Astrocyte of the hippocampus (primary cell): ENCODE measurements at places on chromosomes 1 and 21.

DNA sequence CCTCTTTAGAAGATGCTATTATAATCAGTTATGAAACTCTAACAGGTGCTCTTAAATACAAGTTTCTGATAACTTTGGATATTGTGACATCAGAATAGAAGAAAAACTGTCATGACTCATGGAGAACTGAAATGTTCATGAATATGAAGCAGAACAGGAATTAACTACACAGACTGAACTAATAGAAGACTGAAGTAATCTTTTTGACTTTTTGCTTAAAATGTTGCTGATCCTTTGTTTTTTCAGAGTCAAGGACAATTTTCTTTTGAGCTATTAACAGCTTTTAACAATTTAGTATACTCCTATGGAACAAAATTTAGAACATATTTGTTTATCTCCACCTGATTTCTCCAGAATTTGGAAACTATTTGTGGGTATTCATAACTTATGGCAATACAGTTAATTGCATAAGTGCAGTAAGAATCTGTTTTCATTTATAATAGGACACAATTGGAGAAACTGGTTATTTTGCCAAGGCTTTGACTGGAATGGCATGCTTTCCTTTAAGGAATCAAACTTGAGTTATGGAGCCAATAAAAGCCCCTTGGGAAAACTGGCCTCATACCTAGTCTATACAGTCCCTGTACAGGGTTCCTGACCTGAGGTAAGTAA, 18.7 kb upstream of the PLA2G5 start:
- no peak for DNase-seq

- DNase-seq, result no peak
These were observed 49.8 kb upstream of the PAX7 start for GRCh38 chr1:18580691-18581419.

DNA sequence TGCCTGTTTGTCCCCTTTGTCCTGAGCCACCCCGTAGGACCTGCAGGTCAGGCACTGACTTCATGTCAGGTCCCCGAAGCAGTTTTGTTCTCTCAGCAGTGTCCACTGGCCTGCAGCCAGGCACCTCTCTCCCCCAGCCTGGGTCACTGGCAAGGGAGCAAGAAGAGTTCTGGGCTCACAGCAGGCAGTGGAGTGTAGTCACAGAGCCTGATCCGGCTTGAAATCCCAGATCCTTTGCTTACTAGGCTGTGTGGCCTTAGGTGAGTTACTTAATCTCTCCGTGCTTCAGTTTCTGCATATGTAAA, 34.2 kb downstream of the L1TD1 start:
- no peak for DNase-seq

- no peak for DNase-seq
These were observed 29.2 kb upstream of the PDE9A start for GRCh38 chr21:42624095-42624790.

GRCh38 chr1:201740670-201741111, 88.3 kb upstream of the IPO9 start:
- DNase-seq, result no peak

GRCh38 chr1:59186656-59187055, 110.2 kb upstream of the FGGY start:
- DNase-seq, result no peak

GRCh38 chr21:46264690-46265144, 20.7 kb downstream of the MCM3AP start:
- no peak for DNase-seq

- no peak for DNase-seq
These were observed 186.7 kb downstream of the HFM1 start for GRCh38 chr1:91217911-91218310.

- no peak for DNase-seq
These were observed 192.2 kb downstream of the PLPP3 start for GRCh38 chr1:56387071-56387740.

- DNase-seq, result peak; percentile 59
These were observed 231.2 kb upstream of the USP24 start for GRCh38 chr1:55446351-55446750.

DNA sequence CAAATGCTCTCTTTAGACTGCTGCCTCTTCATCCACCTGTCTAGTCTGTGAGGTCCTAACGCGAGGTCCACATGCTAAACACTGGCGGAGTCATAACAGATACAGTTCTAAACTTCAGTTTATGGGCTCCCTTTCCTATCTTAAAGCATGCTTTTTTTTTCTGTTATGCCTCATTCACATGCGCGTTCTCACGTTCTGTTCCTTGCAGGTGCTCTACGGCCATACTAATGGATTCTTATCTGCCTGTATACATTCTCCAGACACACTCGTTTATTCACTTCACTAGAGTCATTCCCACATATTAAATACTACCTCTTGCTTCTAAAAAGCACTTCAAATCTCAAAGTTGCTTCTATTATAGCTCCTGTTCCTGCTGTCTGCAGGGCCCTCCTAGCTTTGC, 38.7 kb downstream of the PHC2 start:
- DNase-seq, result no peak

DNA sequence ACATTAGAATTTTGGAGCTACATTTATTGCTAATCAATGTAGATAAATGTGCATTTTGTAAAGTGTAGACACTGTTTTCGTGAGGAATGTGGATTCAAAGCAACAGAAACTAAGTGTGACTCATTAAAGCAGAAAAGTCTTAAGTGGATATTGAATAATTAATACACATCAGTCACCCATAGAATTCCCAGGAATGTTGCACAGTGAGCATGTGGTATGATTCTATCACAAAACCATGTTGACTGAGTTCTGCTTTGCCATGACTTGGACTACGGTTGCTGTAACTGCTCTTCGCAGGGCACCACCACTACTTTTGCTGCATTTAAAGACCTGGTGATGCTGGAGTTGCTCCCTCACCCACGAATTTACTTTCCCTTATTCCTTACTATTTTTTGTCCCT, 471.8 kb downstream of the KCNT2 start:
- DNase-seq, result peak; percentile 70

DNA sequence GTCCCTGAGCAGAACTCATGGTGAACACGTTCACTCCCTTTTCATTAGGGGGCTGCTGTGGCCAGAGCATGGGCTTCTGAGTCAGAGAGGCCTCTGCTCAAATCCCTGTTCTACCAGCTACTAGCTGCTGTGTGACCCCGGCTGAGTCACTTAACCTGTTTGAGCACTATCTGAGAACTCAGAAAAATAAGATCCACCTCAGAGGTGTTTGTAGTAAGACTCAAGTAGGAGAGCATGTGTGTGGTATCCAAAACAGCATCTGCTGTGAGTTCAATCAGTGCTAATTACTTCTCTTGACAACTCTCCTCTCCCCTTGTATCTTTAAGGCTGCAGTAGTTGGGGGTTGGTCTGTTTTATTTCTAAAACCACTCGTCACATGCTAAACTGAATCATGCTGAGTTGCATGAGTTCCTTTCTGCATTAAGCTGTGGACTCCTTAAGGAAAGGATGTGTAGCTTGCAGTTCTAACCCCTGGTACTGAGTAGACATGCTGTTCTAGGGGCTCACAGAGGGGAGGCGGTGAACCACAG, 39.7 kb upstream of the JUN start:
- DNase-seq, result peak; percentile 69

DNA sequence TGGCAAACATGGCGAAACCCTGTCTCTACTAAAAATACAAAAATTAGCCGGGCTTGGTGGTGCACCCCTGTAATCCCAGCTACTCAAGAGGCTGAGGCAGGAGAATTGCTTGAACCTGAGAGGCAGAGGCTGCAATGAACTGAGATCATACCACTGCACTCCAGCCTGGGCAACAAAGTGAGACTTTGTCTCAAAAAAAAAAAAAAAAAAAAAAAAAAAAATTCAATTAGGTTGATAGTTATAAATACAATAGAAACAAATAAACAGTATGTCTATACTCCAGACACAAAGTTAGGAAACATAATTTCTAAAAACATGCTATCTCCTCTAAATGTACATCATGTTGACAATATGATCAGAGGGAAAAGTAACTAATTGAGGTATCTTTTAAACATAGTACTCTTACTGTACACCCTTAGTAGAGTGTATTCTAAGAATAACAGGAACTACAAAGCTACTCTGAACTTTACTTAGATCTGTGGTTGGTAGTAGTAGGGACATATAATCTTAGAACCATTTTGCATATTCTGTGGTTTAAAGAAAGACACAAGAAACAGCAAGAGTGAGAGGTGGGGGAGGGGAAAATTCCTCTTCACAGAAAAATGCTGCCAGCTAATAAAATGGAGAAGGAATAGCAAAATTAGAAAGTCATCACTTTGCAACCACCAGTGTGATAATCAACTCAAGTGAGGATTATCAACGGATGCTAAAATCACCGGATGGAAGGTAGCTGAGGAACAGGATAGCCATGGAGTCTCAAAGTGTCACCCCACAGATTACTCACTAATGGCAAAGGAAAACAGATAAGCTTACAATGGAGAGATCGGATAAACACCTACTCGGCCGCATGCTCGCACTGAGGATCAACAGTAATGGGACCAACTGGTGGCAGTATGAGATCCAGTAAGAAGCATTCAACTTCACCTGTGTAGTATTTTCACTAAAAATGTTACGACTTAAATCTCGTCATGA, 35.0 kb downstream of the MTOR start:
- peak; percentile 31 for DNase-seq

DNA sequence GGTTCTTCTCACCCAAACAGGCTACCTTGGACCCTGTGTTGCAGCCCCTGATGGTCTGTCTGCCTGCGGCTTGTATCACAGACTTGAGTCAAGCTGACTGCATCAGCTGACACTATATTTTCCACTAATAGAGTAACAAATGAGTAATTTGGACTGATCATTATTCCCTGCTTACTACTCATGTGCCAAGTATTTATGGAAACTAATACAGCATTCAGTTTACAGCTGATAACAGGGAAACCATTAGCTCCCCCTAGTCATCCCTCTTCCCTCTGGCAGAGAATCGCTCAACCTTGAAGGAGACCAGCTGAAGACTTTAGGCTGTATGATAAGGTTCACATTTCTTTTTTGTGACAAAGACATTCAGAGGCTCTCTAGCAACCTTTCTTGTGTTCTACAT, 116.6 kb upstream of the SYT6 start:
- no peak for DNase-seq

DNA sequence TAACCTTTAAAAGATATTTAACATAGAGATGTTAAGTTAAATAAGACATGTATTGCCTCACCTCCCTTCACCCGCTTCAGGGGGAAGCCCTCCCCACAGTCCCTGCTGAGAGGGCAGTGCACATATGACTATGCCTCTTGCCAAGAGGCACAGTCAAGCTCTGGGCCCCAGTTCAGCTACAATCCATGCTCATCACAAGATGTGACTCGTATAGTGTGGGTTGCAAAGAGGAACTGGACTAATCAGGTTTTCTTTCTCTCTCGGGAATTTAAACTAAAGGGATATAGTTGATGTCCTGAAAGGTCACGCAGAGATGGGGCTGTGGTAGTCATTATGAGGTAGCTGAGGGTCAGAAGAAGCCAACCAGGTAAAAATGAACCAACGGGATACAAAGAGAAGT, 35.6 kb downstream of the LYST start:
- peak; percentile 32 for DNase-seq

- no peak for DNase-seq
These were observed 838 bp upstream of the GRIK3 start for GRCh38 chr1:37035014-37035691.

GRCh38 chr1:232699814-232700213, 69.9 kb upstream of the SIPA1L2 start:
- no peak for DNase-seq

DNA sequence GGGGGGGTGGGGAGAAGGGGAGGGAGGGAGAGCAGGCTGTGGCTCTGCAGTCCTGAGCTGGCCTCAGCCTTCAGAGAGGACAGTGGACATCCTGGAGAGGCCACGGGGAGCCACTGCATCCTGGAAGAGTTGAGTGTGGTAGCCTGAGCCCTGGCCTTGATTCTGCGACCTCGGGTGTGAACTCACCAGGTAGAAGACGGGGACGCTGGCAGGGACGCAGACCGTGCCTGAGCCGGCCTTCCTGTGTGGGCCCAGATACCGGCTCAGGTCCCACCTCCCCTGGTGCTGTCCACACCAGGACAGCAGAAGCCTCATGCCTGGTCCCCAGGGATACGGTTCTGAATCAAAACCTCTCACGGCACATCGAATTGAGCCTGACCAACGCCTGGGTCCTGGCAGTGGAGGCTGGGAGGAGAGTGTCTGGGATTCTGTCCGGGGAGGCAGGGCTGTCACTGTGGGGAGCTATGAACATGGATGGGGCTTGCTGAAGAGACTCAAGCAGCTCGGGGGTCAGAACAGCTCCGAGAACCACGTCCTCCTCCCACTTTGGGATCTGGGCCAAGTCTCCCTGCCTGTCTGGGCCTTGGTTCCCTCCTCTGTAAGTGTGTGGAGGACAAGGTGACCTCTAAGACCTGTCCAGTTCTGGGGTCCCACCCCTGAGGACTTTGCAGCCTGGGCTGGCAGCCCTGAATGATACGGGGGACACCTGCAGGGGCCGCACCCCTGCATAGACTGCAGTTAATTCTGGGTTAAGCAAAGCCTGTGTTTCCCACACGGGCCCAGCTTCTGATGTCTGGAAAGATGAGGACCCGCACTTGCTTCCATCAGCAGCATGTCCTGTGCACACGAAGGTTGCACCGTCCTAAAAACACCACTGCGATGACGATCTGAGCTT, 30.4 kb downstream of the RRP1 start:
- DNase-seq, result no peak

DNA sequence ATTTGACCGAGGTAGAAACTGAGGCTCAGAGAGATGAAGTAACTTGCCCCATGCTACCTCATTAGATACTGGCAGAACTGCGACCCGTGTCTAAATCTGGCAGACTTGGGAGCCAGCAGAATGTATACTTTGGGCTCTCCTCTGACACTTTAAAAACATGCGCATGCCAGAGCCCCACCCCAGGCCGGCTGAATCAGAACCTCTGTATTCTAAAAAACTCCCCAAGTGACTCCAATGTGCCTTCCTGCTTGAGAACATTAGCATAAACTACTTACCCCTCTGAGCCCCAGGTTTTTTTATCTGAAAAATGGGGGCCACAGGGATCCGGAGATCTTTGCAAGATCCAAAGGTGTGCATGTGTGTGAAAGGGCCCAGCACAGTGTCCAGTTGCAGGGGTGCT, 344.7 kb upstream of the USP24 start:
- DNase-seq, result no peak

GRCh38 chr1:39210649-39211048, 6.2 kb downstream of the MACF1 start:
- no peak for DNase-seq

DNA sequence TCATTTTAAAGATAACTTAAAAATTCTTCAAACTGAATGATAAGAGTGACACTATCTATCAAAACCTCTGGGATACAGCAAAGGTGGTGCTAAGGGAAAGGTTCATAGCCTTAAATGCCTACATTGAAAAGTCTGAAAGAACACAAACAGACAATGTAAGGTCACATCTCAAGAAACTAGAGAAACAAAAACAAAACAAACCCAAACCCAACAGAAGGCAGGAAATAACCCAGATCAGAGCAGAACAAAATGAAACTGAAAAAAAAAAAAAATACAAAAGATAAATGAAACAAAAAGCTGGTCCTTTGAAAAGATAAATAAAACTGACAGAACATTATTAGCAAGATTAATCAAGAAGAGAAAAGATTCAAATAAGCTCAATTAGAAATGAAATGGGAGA, 6.8 kb downstream of the ODF2L start:
- no peak for DNase-seq

- DNase-seq, result no peak
These were observed 42.4 kb upstream of the TENT5C start for GRCh38 chr1:117563492-117563875.

- DNase-seq, result no peak
These were observed 5.8 kb upstream of the FMO3 start for GRCh38 chr1:171084870-171085269.
